T-helper 1 cell treated with Interleukin-12 subunit alpha and Interleukin-12 subunit beta and Interleukin-4 antibody, amounts not matched to agents 30 ng/mL and 1 ng/mL, for 36 hours (primary cell): ENCODE measurements at places on chromosomes 2 and 18. TPM values are rescaled to one million over a fixed set of nuclear protein-coding genes. Genes with fewer than 3 reads are reported as not detected.

Gene SERPINB11
- total RNA-seq = not detected in 2 replicates

Gene CCDC148
- not detected in 2 replicates for total RNA-seq

Gene RNF144A
- total RNA-seq = 34.7 and 37.5 TPM in 2 replicates

Gene UXS1
- total RNA-seq = 55.9 and 56.1 TPM in 2 replicates

Gene WDR54
- total RNA-seq = 57.2 and 60.2 TPM in 2 replicates

Gene NABP1
- total RNA-seq = 82.4 and 88.7 TPM in 2 replicates

Gene UPP2
- total RNA-seq = 0.07 TPM in 1 of 2 replicates, not detected in the other

Gene RNU2-63P
- 16.7 and 22.4 TPM in 2 replicates for total RNA-seq

Gene IL1RL2
- total RNA-seq = not detected in 2 replicates

Gene TMEM150A
- total RNA-seq = 4.4 and 4.7 TPM in 2 replicates

Gene TOGARAM2
- 4.3 and 6.4 TPM in 2 replicates for total RNA-seq

Gene SAG
- total RNA-seq = not detected in 2 replicates

Gene ERBB4
- not detected in 2 replicates for total RNA-seq

Gene FOXD4L1
- total RNA-seq = 0.10 and 0.24 TPM in 2 replicates

Gene VWC2L
- not detected in 2 replicates for total RNA-seq

Gene TRIM43
- not detected in 2 replicates for total RNA-seq

Gene CYP27A1
- total RNA-seq = 0.12 and 0.17 TPM in 2 replicates

Gene MTCL1
- total RNA-seq = 0.42 and 0.56 TPM in 2 replicates

Gene SATB2
- 0.10 TPM in 2 replicates for total RNA-seq

Gene ZNF804A
- not detected in 2 replicates for total RNA-seq

Gene EVX2
- total RNA-seq = not detected in 2 replicates

Gene IL1A
- 1.7 and 2.0 TPM in 2 replicates for total RNA-seq

Gene CD8B
- 1.0 and 2.8 TPM in 2 replicates for total RNA-seq

Gene ACMSD
- total RNA-seq = not detected in 2 replicates

Gene UGT1A8
- not detected in 2 replicates for total RNA-seq

Gene EIF2AK3
- 30.5 and 31.4 TPM in 2 replicates for total RNA-seq

Gene GCA
- total RNA-seq = 16.3 and 16.5 TPM in 2 replicates

Gene KIAA2012
- total RNA-seq = not detected in 2 replicates

Gene CPS1
- 0.34 and 0.61 TPM in 2 replicates for total RNA-seq

Gene FSHR
- not detected in 2 replicates for total RNA-seq

Gene CXCR4
- total RNA-seq = 247 and 248 TPM in 2 replicates

Gene RAPGEF4
- 0.83 and 1.0 TPM in 2 replicates for total RNA-seq

Gene MGAT5
- 36.0 and 39.6 TPM in 2 replicates for total RNA-seq

Gene BIN1
- total RNA-seq = 105 and 107 TPM in 2 replicates

Gene ECEL1
- total RNA-seq = not detected in 2 replicates

Gene CTAGE1
- not detected in 2 replicates for total RNA-seq

Gene TNFRSF11A
- 25.6 and 25.8 TPM in 2 replicates for total RNA-seq

Gene DYNAP
- not detected in 2 replicates for total RNA-seq

Gene PAX3
- total RNA-seq = not detected in 2 replicates

Gene PLEKHB2
- 73.4 and 75.7 TPM in 2 replicates for total RNA-seq

Gene CBLN2
- total RNA-seq = not detected in 2 replicates

Gene APCDD1
- total RNA-seq = not detected in 2 replicates

Gene AP1S3
- total RNA-seq = 7.1 and 9.8 TPM in 2 replicates

Gene BOLL
- total RNA-seq = not detected in 2 replicates

Gene CLHC1
- total RNA-seq = 16.1 and 17.0 TPM in 2 replicates

Gene DPP4
- 272 and 273 TPM in 2 replicates for total RNA-seq

Gene GREB1L
- not detected in 2 replicates for total RNA-seq

Gene EMX1
- total RNA-seq = not detected in 2 replicates

Gene NETO1
- total RNA-seq = not detected in 2 replicates

Gene L3MBTL4
- total RNA-seq = 0.68 and 1.1 TPM in 2 replicates
